Activated CD8-positive, alpha-beta memory T cell treated with anti-CD3 and anti-CD28 coated beads, Interleukin-2, amount 10 ng/mL, durations not matched to agents 7 days and 5 days (primary cell): ENCODE measurements at places on chromosomes 2 and 18. TPM values are rescaled to one million over a fixed set of nuclear protein-coding genes. Genes with fewer than 3 reads are reported as not detected.
A peak's percentile ranks its signal among the peaks of the same experiment; 100 is the strongest.

- no peaks in the 10 kb centered on the region for H3K36me3 ChIP-seq
- H3K4me1 ChIP-seq: no peaks in the 10 kb centered on the region
- H3K27ac ChIP-seq: no peak overlapping the region
- H3K4me3 ChIP-seq: no peak overlapping the region
Observed at GRCh38 chr2:45282646-45283045, 273.4 kb upstream of the SIX2 start.

Gene LBX2
- total RNA-seq: 1.3 TPM

Gene SERPINB12
- total RNA-seq: not detected

DNA sequence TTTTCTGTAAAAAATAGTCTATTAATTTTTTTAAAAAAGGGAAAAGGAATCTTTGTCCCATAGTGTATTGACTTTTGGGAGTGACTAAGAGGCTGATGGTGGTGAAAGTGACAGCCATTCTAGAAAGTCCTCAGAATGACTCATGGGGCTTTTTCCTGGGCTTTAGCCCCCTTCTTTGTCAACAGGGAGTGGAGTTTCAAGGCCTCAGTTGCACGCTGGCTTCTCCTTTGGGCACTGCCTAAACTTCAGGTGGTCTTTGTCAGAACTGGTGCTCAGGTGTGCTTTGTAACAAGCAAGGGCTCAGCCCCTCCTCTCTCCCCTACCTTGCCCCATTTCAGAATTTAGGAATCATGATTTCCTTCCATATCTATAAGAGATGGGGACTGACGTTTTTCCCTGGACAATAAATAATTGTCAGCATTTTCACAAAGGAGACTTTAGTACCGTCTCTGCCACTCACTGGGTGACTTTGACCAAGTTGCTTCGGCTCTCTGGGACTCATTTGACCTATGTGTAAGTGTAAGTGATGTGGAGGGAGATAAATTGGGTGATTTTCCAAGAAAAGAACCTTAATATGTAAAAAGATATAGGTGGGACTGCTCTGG lies 61.2 kb upstream of the IGFBP2 start:
- no peak overlapping the region for H3K27ac ChIP-seq
- no peak for DNase-seq
- H3K27me3 ChIP-seq: peaks cover 39% of the 10 kb centered on the region

GRCh38 chr18:655445-655844 lies 2.0 kb upstream of the TYMS start:
- H3K36me3 ChIP-seq: peaks cover 26% of the 10 kb centered on the region
- H3K4me3 ChIP-seq: peak overlapping the region; percentile 96
- DNase-seq: no peak
- H3K4me1 ChIP-seq: peaks cover 35% of the 10 kb centered on the region
